Cerebellum (tissue), 4 donors: ENCODE measurements at places on chromosomes 1 and 21. TPM values are rescaled to one million over a fixed set of nuclear protein-coding genes. Genes with fewer than 3 reads are reported as not detected.

DNA sequence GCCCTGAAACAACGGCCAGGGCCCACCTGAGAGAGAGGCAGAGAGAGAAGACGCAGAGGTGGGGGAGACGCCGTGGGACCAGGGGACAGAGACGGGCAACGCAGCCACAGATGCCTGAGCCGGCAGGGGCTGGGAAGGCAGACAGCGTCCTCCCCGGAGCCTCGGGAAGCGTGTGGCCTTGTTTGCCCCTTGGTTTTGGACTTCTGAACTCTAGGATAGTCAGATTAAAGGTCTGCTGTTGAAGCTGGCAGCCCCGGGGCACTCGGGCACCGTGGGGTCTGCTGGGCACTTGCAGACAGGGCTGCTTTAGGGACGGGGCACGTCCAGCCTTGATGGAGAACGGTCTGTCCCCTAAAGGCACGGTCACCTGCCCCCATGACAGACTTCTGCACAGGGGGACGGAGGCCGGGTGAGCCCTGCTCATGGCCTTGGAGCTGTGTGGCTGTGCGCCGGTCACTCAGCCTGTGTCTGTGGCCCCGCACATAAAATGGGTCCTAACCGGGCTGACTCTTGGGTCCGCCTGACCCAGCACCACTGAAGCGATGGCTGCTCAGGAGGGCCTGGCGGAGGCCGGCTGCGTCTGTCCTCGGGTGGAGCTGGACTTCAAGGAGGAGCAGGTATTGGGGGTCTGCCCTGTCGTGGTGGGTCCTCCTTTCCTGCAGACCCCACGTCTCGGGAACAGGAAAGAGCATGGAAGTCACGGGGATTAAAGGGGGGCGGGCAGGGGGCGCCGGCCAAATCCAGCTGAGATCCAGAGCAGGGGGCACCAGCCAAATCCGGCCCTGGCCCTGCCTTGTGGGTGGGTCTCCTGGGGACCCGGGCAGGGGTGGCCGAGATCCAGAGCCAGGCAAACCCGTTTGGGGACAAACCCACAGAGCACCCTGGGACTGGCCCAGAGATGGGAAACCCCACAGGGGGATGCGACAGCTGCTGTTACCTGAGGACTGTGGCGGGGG is 9.6 kb upstream of the RNF223 start:
- no peak for DNase-seq

DNA sequence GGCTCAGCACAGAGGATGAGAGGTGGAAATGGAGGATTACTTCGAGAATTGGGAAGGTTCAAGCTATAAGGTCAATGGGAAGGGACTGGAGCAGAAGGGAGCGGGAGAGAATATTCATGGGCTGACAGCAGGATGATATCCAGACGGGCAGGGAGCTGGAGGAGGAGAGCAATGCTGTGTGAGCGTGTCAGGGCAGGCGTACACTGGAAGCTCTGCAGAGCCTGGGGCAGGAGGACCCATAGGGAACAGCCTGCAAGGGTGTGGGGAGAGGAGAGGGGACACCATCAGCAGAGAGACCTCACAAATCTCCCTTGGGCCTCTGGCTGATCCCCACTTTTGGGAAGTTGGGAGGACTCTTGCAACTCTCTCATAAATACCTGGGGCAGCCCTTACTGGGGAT is 13.7 kb downstream of the CSF1 start:
- DNase-seq, result no peak

DNA sequence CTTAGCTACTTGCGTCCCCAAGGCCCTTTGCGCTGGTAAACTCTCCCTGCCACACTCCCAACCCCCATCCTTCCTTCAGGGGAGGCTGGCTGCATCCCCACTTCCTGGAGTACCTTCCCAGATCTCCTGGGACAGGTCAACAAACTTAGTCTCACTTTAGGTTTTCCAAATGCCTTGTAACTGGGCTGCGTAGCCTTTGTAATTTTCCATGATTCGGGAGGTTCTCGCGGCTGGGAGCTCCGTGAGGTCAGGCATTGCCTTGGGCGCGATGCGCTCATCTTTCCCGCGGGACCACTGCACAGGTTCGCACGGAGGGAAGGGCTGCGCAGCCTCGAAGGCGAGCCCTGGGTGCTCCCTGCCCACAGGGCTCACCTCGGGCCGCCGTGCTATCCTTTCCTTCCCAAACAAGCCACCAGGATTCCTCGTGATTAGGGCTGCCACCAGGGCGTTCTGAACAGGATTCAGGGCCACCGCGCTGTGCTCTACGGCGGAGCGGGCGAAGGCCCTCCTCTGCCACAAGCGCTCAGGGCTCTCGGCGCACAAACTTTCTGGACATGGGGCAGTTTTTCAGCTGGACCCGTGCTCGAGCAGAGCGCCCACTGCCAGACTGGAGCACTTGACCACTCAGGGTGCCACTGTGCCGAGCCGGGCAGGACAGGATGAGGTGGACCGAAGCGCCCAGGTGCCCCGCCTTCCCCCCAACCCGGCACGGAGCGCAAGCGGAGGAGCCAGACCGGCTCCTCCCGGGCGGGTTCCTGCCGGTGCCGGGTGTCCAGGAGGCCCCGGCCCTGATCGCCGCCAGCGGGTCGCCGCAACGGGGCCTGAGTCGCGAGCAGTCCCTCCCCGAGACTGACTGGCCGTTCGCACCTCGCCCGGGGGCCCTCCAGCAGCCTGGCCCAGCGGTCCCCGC is 1.1 kb downstream of the TMPRSS2 start:
- no peak for DNase-seq

DNA sequence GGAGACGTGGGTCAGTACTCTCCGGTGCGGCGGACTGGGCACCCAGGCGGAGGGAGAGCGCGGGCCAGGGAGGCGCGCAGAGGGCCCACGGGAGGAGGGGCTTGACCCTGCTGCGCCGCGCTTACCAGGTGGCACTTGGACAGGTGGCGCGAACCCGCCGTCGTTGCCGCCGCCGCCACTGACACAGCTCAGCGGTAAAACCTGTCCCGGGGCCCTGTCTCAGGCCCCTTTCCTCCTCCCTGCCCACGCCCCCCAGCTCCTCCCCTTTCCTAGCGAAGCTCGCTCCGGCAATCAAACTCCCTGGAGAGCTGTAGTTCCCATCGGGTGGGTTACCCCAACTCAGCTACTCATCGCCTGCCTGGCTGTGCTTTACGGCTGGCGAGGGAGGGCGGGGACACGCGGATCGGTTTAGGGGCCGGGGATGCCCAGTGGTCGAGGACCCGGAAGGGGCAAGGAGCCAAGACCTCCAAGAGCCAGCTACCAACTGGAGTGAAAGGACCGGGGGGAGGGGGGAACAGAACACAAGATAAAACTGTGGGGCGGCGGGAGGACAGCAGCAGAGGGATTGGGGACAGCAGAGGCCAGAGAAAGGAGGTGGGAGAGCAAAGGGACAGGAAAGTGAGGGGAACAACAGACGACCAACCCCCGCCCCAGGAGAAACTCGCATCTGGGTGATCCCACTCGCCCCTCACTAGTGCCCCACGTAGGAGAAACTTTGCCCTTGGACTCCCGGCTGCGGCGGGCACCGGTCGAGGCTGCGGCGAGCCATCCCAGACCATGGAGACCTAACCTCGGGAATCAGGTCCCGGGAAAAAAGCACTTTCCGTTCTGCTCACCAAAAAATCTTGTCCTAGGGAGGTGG is 2.9 kb downstream of the GFI1 start:
- no peak for DNase-seq

- no peak for DNase-seq
Observed at GRCh38 chr1:115467790-115468189, 129.7 kb upstream of the NGF start.

GRCh38 chr1:89643577-89643976 is 10.7 kb downstream of the LRRC8C start:
- no peak for DNase-seq

GRCh38 chr21:43269440-43269839 is 100.6 kb downstream of the CRYAA start:
- no peak for DNase-seq

GRCh38 chr21:34617753-34618339 is 2.9 kb upstream of the RCAN1 start:
- DNase-seq, result no peak

DNA sequence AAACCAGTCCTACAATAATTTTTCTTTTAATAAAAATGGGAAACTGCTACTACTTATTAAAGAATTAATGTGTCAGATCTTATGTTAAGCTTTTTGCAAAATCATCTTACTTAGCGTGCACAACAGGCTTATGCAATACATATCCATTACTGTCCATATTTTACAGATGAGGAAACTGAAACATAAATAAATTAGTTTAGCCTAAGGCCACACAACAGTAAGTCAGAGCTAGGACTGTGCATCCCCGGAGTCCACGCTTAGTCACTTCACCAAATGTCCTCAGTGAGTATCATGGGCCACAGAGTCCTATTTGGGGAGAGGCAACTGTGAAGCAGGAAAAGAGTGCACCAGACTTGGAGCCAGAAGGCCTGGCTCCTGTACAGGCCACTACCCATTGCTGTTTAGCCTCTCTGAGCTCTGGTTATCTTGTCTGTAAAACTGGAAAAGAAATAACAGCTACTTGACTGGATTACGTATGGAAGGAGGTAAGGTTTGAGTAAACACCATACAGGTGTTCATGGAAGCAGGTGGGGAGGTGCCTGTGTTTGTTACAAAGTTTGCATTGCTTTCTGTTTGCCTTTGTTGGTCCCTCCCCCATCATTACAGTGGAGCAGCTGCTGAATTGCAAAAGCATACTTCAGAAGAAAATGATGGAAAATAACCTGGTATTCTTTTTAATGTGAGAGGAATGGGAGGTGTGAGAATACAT is 192.8 kb downstream of the FCRL5 start:
- DNase-seq, result no peak

- no peak for DNase-seq
Observed at GRCh38 chr1:5570931-5571330, 421.3 kb downstream of the NPHP4 start.

DNA sequence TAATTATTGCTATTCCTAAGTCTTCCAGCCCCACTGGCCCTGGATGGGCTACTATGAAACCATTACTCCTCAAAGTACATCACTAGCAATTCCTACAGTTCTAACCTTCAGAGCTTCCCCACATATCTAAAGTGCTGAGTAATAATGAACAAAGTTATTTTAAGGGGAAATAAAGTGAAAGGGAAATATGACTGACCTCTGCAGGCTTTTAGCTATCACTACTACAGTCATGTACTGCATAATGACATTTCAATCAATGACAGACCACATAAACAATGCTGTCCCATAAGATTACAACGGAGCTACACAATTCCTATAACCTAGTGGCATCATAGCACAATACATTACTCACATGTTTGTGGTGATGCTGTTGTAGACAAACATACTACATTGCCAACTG is 32.5 kb upstream of the ASPM start:
- no peak for DNase-seq

DNA sequence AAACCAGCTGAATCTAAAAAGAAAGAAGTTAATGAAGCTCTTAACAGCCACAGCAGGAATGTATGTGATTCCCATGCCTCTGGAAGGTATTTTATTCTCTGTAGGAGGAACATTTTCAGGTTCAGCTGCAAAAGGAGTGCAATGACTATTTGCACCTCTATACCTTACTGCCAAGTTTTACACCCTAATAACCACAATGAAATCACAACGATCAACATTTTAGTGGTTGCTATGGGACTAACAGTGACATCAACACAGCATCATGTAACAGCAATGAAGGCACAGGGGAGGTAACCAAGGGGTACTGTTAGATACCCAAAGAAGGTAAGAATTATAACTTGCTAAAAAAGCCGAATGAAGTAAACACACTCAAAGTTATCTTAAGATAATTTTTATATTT is 116.3 kb upstream of the HP1BP3 start:
- no peak for DNase-seq

DNA sequence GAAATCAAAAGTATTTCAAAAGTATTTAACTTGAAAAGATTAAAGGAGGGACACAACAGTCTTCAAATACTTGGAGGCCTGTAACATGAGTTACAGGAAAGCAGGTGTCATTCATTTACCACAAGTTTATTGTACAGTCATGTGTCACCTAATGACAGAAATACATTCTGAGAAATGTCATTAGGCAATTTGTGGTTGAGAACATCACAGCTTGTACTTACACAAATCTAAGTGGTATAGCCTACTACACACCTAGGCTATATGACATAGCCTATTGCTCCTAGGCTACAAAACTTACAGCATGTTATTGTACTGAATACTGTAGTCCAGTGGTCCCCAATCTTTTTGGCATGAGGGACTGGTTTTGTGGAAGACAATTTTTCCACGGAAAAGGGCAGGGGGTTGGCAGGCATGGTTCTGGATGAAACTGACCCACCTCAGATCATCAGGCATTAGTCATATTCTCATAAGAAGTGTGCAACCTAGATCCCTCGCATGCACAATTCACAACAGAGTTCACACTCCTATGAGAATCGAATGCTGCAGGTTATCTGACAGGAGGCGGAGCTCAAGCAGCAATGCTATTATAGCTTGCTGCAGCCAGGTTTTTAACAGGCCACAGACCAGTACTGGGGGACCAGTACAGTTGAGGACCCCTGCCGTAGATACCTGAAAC is 25.0 kb upstream of the PHTF1 start:
- DNase-seq, result no peak

DNA sequence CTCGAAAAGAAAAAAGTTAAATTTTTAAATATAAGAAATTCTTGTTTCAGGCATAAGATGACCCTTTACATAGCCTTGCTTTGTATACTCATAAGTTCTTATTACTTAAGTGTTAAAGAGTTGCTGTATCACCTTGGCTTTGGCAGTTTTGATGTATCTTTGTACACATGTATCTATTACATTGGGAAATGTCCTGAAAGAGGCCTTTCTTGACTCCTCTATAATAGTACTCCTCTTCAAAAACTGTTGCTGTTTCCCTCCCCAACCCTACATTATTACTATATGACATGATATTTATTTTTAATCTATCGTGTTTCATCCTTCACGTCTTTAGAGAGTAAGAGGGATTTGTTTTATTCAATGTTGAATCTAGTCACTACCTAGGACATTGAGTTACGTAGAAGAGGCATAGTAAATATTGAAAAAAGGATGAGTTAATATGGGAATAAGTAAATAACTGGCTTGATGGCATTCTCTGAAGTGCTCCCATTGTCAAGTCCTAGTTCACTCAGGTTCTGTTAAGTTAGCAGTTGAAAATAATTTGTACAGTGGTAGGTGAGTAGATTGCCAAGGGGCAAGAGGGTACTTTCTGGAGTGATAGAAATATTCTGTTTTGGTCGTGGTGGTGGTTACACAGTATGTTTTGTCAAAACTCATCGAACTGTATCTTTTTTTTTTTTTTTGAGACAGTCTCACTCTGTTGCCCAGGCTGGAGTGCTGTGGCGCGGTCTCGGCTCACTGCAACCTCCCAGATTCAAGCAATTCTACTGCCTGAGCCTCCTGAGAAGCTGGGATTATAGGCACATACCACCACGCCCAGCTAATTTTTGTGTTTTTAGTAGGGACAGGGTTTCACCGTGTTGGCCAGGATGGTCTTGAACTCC is 8.2 kb downstream of the THRAP3 start:
- no peak for DNase-seq

DNA sequence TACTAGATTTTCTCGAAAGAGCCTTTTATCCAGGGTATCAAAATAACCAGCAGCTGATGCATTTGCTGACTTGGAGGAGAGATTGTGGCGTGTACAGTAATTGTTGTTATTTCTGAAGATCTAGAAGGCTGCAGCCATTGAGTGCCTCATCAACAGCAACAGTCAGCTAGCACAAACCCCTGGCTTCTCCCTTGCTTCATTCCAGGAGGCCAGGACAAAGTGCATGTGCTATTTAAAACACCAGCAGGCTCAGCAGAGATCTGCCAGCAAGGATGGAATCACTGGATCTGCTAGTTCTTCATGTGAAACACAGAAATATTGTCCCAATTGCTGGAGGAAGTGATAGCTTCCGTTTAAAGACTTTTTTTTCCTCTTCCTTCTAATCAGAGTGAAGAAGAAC is 2.8 kb upstream of the NGF start:
- no peak for DNase-seq

- no peak for DNase-seq
Observed at GRCh38 chr1:39984951-39985350, 30.0 kb downstream of the MFSD2A start.

The F5 gene
- total RNA-seq, result 0.18 TPM

The HJV gene
- total RNA-seq, result not detected
